ENCODE measurements at places on chromosomes 2 and 18.

DNA sequence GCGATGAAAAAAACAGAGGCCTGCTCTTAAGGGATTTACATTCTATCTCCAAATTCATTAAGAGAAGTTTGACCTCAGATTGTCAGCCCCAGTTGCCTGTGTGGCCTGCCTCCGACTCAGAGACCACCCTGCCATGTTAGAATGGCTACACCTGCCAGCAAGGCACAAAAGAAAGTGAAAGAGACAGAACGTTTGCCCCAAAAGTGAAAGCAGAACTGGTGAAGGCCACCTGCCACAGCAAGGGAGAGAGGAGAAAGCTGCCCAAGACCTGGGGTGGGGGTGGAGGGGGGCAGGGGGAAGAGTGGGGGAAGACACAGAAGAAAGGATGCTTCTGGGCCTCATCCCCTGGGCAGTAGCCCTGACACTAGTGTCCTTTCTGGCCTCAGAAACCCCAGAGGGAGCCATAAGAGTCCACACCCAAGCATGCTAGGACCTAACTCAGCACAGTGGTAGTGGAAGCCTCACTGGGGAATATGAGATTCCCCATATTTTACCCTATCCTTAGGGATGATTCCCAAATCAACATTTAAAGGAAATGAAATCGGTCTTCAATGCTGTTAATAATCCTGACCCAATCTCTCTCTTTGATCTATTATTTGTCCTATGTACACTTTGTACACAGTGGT, 389.7 kb downstream of the TXNL1 start:
- no peak for DNase-seq

DNA sequence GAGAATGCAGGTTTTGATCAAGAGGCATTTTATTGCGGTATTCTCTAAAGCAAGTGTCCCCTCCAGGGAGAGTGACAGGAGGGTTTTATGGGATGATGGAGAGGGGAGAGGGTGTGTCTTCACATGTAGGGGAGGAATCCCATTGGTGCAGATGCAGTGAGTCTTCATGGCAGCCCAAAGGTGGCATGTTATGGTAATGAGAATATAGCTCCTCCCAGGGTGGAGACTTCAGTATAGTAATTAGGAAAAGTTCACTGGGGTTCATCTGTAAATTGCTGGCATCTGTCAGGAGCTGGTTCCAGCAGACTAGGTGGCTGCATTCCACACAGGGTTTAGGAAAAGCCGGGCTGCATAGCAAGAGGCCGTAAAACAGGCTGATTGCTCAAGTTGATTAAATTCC, 230.7 kb upstream of the CCDC68 start:
- no peak for DNase-seq

DNA sequence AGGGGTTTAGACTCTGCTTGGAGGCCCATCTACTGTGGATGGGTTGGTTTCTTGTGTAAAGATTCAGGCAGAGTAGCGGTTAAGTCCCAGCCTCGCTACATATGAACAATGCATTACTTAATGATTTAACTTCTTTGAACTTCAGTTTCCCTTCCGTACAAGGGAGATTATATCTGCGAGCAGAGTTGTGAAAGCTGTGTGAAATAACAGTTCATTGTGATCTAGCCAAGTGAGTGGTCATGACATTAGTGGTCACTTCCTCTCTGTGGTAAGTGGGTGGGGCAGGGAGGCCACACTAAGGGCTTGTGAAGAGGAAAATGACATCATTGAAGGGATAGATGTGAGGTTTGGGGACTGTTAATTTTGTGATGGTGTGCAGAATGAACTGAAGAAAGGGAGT, 14.1 kb upstream of the MEX3C start:
- no peak for DNase-seq

GRCh38 chr2:10340593-10340975, 37.9 kb downstream of the HPCAL1 start:
- no peak for DNase-seq

DNA sequence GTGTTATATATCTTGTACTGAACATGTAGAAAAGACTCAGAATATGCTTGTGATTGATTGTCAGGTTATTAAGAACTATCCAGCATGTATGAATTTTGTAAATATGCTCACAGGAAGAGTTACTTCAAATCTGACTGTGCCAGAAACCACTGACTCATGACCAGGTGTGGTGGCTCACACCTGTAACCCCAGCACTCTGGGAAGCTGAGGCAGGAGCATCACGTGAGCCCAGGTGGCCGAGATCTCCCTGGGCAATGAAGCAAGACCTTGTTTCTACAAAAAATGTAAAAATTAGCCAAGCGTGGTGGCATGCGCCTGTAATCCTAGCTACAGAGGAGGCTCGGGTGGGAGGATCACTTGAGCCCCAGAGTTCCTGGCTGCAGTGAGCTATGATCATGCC, 126.6 kb downstream of the COMMD1 start:
- DNase-seq, result no peak

DNA sequence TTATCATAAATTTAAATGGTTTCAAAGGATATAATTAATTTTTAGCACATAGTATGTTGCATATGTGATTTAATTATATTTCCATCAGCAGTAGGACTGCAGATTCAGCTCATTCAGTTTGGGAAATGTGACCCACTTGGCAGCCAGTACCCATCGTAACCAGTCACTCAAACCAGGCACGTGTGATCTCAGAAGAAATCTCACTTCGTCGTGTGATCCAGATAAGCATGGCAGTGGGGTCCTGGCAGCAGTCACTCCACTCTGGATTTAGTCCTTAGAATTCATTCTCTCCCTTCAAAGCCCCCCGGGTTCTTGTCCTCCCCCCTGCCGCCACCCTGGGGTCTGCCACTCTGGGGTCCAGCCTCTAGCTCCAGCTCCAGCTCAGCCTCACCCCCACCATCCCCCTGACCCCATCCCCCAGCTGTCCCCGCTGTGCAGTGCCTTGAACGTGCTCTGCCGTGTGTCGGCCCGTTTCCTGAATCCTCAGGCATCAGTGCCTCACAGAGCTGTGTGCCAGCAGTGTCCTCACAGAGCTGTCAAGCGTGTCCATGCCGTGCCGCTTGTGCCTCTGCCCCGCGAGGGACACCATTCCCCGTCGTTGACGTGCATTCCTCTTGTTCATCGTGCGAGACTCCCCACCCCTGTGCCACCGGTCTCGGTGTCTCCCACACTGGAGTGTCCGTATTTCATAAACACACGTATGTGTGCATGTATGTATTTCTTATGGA, 34.8 kb downstream of the TRAPPC12 start:
- no peak for DNase-seq

DNA sequence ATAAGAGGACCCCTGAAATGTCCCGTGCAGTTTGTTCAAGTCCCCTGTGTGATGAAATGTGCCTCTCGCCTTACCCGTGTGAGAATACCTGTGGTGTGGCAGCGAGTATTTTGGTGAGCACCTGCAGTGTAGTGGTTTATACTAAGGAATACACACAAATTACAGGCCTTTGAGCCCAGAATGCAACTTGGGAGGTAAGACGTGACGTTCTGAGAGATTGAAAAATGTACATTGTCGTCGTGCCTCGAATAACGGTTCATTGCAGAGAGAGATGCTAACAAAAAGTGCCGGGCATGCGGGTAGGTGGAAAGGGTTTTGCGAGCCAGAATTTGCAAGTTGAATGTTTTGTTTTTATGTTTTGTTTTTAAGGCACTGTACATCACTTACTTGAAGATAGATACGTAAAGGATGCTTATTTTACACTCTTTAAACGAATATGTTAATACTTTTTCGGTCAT, 867 bp downstream of the RBBP8 start:
- no peak for DNase-seq

DNA sequence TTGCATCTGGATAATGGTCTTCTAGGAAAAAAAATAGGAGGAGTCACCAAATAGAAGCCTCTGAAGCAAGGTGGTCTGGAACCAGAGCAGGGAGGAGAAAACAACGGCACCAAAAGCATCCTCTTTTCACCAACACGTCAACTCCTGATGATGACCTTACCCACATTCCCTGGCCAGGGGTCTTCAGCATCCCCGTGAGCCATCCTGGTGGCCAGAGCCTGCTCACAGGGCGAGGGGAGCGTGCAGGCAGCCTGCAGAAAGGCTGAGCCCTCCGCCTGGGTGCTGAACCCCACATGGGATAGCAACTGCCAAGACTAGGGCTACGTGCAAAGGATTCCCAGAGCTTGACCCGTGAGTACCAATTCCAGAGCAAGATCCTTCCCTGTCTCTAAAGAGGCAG, 191.0 kb downstream of the NDUFA10 start:
- DNase-seq, result no peak
